ENCODE measurements at places on chromosomes 3 and 15. TPM values are rescaled to one million over a fixed set of nuclear protein-coding genes. Genes with fewer than 3 reads are reported as not detected.

Gene SLC12A8
- polyA plus RNA-seq: not detected

DNA sequence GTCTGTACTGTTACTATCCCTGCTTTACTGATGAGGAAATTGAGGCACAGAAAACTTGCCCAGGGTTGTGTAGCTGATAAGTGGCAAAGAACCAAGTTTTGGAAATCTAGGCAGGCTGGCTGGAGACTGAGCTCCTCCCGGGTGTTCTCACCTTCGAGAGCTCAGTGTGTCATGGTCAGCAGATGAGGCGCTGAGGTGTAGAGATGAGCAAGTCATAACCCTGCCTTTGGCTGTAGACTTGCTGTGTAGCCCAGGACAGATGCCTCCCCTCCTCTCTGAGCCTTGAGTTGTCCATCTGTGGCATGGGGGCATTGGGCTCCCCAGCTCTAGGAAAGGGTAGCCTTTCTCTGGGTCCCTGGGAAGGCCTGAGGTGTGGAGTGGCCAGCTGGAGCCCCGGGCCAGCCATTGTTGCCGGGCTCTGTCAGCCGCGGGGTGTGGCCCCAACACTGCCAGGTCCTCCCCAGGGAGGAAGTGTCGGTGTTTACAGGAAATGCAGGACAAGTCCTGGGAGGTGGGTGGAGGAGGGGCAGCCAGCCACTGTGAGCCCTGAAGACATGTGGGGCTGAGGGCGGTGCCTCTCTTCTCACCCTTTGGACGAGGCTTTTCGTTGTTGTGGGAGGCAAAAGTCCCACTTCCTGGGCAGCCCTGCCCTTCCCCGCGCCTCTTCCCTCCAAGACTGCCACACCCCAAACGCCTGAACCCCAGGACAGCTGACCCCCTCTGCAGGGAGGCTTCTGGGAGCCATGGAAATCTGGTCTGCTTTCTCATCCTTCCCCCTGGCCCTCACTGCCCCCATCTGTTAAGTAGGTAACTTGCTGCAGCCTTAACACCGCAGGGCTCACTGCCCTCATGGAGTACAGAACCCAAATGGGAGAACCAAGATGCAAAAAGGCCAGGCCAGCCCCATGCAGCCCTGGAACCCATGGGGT, 29.1 kb downstream of the FGD5 start:
- no peak overlapping the region for H3K27ac ChIP-seq
- no peaks in the 10 kb centered on the region for H3K36me3 ChIP-seq
- no peaks in the 10 kb centered on the region for H3K4me1 ChIP-seq

- no peaks in the 10 kb centered on the region for H3K4me1 ChIP-seq
- H3K27me3 ChIP-seq: no peaks in the 10 kb centered on the region
- no peak overlapping the region for H3K4me3 ChIP-seq
- no peaks in the 10 kb centered on the region for H3K36me3 ChIP-seq
Measured at GRCh38 chr3:29319262-29319661, 38.4 kb downstream of the RBMS3 start.

DNA sequence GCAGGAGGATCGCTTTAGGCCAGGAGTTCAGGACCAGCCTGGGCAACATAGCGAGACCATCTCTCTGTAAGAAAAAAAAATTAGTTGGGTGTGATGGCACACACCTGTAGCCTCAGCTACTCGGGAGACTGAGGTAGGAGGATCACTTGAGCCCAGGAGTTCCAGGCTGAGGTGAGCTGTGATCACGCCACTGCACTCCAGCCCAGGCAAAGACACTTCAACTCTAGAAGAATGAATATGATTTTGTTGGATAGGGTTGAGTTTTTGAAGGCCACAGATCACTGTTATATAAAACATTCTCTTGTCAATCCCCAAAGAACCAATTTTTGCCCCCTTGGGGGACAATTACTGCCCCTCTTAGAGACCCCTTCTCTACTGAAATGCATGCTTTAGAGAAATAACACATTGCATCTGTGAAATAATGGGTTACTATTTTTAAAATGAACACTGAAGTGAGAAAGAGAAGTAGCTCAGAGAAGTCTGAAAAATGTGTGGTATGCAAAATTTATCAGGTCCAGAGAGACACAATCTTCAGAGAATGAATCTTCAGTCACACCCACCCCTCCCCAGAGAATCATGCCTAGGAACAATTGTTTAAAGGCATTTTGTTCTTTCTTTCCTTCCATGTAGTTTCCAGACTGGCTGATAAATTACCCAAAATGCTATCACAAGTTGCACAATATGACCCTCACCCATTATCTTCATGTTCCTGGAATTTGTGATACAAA, 42.7 kb downstream of the METTL6 start:
- H3K27me3 ChIP-seq: no peaks in the 10 kb centered on the region
- no peak overlapping the region for H3K27ac ChIP-seq

DNA sequence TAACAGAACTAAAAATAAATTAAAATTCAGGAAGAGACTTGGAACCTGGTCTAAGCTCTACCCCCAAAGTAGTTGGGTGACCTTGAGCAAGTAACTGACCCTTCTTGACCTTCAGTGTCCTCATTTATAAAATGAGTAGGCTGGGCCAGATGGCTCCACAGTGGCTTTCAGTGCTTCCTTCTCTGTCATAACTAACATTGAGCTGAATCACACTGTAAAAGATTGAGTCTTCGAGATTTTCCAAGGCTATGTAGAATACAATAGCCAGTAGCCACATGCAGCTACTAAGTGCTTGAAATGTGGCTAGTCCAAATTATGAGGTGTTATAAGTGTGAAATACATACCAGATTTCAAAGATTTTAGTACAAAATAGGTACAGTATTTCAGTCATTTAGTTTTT, 313.3 kb downstream of the MECOM start:
- no peaks in the 10 kb centered on the region for H3K36me3 ChIP-seq
- DNase-seq: no peak
- no peak overlapping the region for H3K4me3 ChIP-seq
- H3K27me3 ChIP-seq: no peaks in the 10 kb centered on the region
- no peaks in the 10 kb centered on the region for H3K4me1 ChIP-seq

Gene LRTM1
- not detected for polyA plus RNA-seq

Gene ALPK3
- not detected for polyA plus RNA-seq

Gene HHATL
- polyA plus RNA-seq: not detected

Gene POPDC2
- 3.9 TPM for polyA plus RNA-seq
